Pericardium fibroblast (primary cell): ENCODE measurements at places on chromosomes 7 and 10. TPM values are rescaled to one million over a fixed set of nuclear protein-coding genes. Genes with fewer than 3 reads are reported as not detected.

Gene KAZALD1
- total RNA-seq, result 16.7 and 24.3 TPM in 2 replicates

Gene SERPINE1
- 375 and 1,123 TPM in 2 replicates for total RNA-seq

Gene TRRAP
- total RNA-seq, result 11.4 and 17.4 TPM in 2 replicates

Gene MYL10
- total RNA-seq, result not detected in 2 replicates

Gene ANKRD16
- 3.5 and 6.7 TPM in 2 replicates for total RNA-seq

Gene ADIRF
- 1.1 and 6.7 TPM in 2 replicates for total RNA-seq
